ENCODE measurements at places on chromosomes 13 and 19. TPM values are rescaled to one million over a fixed set of nuclear protein-coding genes. Genes with fewer than 3 reads are reported as not detected.

HIF3A gene
- total RNA-seq, result 77.5 TPM

ZNF723 gene
- total RNA-seq, result not detected

DNA sequence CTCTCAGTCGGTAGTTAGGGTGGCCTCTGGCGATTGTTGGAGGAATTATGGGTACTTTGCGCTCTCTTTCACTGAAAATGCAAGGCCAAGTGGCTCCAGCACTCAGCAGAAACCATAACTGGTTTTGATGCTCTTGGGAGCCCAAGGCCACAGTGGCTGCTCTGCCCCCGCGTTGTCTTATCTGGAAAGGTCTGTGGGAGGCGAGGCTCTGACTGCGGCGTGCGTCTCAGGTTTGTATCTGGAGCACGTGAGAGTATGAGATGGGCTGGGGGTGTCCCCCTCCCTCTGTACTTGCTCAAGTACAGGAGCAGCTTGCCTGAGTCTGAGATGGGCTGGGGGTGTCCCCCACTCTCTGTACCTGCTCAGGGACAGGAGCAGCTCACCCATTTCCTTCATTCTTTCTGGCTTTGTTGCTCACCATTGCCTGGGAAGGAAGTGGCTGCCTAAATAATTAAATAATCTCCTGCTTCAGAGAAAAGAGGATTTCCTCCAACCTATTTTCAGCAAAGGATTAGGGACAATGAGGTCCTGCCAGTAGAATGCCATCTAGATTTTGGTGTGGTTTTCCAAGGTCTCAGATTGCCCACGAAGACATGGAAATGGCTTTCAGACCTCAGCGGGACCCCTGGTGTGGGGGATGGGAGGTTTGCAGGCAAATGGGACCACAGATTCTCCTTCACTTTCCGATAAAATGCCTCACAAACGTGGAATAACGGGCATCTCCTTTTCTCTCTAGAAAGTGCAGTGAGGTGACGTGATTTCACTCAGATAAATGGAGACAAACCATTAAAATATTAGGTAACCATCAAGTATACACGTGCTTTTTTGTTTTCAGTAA is 14.7 kb downstream of the ATP11A start:
- H3K4me1 ChIP-seq, result no peaks in the 10 kb centered on the region
- H3K4me3 ChIP-seq, result no peak overlapping the region
- DNase-seq, result no peak
- H3K27me3 ChIP-seq, result no peaks in the 10 kb centered on the region
- no peak overlapping the region for H3K27ac ChIP-seq
- no peaks in the 10 kb centered on the region for H3K36me3 ChIP-seq

DNA sequence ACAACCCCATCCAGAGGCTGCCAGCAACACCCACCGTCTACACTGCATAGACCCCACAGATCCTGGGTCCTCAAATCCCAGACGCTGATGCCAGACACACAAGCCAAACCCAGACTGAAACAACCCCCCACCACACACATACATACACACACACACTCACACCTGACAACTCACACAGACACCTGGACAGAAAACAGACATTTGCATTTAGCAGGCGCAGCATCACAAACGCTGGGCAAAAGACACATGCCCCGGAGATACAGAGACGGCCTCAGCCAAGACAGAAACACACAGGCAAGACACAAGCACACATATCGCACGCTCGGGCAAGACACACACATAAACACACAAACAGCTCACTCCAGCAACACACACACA is 1.3 kb downstream of the BBC3 start:
- peaks cover 35% of the 10 kb centered on the region for H3K4me1 ChIP-seq
- H3K4me3 ChIP-seq, result no peak overlapping the region
- no peak for DNase-seq
- no peak overlapping the region for H3K27ac ChIP-seq
- H3K36me3 ChIP-seq, result no peaks in the 10 kb centered on the region

- H3K4me1 ChIP-seq, result peaks cover 8% of the 10 kb centered on the region
- H3K27ac ChIP-seq, result no peak overlapping the region
- H3K36me3 ChIP-seq, result no peaks in the 10 kb centered on the region
- no peaks in the 10 kb centered on the region for H3K27me3 ChIP-seq
- no peak overlapping the region for H3K4me3 ChIP-seq
Observed at GRCh38 chr19:13207237-13207845, 57.1 kb downstream of the IER2 start.

GRCh38 chr13:20373861-20374260 is 141.7 kb upstream of the GJB6 start:
- H3K36me3 ChIP-seq, result no peaks in the 10 kb centered on the region
- H3K4me1 ChIP-seq, result no peaks in the 10 kb centered on the region
- no peak overlapping the region for H3K4me3 ChIP-seq
- no peak for DNase-seq

DNA sequence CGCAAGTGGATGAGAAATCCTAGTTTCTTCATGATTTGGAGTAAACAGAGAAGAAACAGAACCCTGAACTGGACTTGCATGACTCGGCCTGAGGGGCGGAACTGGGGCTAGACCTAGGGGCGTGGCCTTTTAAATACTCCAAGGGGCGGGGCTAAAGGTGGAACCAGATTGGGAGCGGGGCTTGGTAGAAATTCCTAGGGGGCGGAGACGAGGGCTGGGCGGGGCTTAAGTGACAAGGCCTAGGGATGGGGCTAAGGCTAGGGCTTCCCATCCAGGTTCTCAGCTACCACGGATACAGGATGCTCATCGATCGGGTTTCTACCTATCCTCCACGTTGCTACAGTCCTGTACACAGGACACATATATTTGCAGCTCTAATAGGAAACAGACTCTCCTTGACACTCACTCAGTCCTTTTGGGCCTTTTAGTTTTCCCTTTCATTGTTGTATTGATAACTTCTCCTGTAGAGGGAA is 372 bp upstream of the ZNF699 start:
- H3K4me1 ChIP-seq, result peaks cover 14% of the 10 kb centered on the region
- no peak for DNase-seq
- no peaks in the 10 kb centered on the region for H3K27me3 ChIP-seq
- peak overlapping the region; percentile 97 for H3K4me3 ChIP-seq
- peak overlapping the region; percentile 97 for H3K27ac ChIP-seq

- no peaks in the 10 kb centered on the region for H3K27me3 ChIP-seq
- no peaks in the 10 kb centered on the region for H3K4me1 ChIP-seq
- no peaks in the 10 kb centered on the region for H3K36me3 ChIP-seq
- H3K27ac ChIP-seq, result no peak overlapping the region
Observed at GRCh38 chr19:32859591-32859990, 10.0 kb downstream of the SLC7A9 start.

GRCh38 chr13:33116321-33117010 is 100.2 kb downstream of the KL start:
- H3K27me3 ChIP-seq, result no peaks in the 10 kb centered on the region
- peak overlapping the region; percentile 38 for H3K27ac ChIP-seq
- no peak for DNase-seq
- peaks cover 56% of the 10 kb centered on the region for H3K36me3 ChIP-seq

DNA sequence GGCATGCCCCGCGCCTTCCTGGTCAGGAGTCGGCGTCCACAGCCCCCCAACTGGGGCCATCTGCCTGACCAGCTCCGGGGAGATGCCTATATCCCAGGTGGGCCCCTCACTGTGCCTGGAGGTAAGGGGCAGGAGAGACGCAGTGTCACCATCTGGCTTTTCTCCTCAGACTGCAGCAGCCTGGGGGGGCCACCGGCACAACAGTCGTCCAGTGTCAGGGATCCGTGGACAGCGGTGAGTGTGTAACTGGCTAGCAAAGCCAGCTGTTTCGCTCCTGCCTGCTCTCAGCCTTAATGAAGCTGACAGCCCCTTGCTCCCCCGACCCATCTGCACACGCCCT is 227 bp downstream of the OVOL3 start:
- DNase-seq, result no peak
- peaks cover 15% of the 10 kb centered on the region for H3K4me1 ChIP-seq
- H3K27ac ChIP-seq, result no peak overlapping the region
- peaks cover 5% of the 10 kb centered on the region for H3K36me3 ChIP-seq

Data from osteocyte (in vitro differentiated cells).